Activated naive CD8-positive, alpha-beta T cell treated with anti-CD3 and anti-CD28 coated beads, Interleukin-2, amount 10 ng/mL, durations not matched to agents 7 days and 5 days (primary cell): ENCODE measurements at places on chromosomes 16 and 17.

DNA sequence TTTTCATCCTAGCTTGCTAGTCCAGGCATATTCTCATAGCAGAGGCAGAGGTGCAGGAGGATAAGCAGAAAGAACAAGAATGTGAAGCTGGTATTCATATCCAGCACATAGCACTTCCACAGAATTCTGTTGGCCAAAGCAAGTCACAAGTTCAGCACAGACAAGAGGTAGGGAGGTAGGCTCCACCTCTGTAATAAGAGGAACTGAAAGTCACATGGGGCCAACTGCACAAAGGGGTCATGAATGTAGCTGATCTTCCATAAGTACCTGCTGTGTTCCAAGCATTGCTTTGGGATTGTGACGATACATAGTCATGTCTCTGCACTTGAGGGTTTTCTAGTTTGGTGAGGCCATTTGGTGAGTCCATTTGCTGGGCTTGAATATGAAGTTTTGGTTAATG, 110.8 kb upstream of the MPHOSPH6 start:
- no peak for DNase-seq

DNA sequence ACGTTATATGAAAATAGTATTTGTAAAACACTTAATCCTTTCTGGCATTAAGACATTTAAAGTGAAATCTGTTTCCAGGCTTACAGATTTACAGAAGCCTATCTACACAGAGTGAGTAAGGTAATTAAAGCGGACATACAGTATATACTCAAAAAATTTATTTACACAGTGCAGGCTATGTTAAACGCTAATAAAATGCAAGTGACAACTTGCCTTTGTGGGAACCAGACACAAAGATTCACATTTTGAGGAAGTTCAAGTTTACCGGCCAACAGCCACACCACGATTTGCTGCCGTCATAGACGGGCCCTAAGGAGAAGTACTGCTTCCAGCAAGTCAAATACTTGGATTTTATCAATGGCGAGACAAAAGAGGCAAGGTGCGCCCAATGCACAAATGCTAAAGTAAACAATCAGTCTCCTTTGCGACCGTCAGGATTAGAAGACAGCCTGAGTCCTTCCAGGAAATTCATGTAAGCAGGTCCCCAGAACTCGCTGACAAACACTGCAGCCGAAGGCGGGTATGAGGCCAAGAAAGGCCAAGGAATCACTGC, 801 bp downstream of the VPS35 start:
- no peak for DNase-seq

- no peak for DNase-seq
These were observed 6.7 kb upstream of the SEZ6 start for GRCh38 chr17:29012535-29012934.

- DNase-seq: no peak
These were observed 51.8 kb downstream of the ELAC2 start for GRCh38 chr17:12965988-12966387.

DNA sequence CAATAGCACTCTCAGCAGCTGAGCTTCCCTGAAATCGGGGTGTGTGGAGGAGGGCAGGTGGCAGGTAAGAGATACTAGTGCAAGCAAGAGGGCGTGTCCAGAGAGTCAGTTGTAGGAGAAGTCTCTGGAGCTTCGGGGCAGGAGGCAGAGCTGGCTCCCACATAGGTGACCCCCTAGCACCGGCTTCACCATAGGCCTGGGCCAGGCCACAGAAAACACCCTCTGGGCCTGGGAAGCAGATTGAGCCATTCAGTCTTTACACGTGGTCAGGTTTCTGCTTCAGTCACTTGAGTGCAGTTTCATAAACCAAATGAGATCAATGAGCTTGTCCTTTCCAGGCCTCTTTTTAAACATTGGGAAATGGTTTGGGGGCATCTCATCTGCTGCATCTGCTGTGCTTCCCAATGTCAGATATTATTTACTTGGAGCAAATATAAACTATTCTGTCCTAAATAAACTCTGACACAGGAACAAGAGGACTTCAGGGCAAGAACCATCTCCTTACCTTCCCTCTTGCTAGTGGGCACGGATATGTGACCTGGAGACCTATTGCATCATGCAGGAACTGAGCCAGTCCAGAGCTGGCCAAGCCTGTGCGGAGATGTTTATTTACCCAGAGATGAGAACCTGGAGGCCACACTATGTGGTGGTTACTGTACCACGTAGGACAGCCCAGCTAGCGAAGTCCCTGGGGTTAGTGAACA, 16.1 kb downstream of the CCR7 start:
- peak; percentile 36 for DNase-seq

DNA sequence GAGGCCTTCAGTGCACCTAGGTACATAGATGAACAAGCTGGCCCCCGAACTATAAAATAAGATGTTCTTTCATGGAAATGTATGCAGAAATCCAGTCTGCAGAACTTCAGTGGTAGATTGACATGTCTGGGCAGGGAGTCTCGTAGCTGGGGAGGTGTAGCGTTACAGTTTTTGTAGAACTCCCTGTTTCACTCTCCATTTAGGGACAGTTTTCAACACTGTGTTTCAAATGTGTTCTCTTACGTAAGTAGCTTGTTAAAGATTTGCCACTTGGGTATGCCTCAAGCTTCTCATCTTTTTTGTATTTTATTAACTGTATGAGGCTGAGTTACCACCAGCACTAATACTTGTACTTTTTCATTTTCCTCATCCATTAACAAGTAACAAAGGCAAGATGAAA, 46.6 kb downstream of the PLD6 start:
- DNase-seq: no peak

GRCh38 chr16:85625053-85625452, 11.9 kb downstream of the GSE1 start:
- DNase-seq: no peak

DNA sequence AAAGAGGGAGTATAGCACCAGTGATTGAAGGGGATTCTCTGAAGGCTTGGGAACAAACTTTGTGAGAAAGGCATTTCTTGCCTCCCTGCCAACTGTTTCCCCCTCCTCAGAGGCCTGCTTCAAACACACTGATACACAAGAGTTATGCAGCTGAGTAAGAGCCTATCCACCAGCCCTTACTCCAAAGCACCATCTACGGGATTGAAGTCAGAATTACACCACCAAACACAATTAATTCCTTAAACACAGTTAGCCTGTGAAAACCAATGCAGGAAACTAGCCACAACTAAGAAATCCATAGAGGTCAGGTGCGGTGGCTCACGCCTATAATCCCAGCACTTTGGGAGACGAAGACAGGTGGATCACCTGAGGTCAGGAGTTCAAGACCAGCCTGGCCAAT, 138.3 kb downstream of the SHCBP1 start:
- DNase-seq: no peak

GRCh38 chr16:11306997-11307638, 26.0 kb upstream of the PRM1 start:
- DNase-seq: no peak

DNA sequence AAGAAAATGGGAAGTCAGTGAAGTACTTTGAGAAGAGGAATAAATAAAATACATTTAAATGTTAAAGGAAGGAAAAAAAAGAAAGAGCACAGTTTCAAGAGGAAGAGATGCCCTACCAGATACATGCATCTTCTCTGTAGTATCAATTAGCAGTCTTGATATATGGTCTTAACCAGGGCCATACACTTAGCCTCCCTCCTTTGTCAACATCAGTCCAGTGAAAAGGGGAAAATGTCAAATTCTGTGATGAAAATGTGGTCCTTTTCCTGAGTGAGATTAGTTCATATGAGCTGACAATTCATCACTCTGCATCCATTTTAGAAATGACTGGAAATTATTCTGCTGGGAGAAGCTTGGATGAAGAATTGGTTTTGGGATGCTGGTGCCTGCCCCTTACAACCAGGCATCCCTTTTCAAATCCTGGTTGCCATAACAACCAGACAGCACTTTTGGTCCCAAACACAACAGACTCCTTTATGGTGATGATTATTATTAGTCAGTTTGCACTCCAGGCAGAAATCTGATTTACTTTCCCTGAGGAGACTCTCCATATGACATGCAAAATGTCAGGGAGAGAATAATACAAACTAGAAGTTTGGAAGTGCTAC, 933.6 kb upstream of the CDH8 start:
- DNase-seq: no peak

DNA sequence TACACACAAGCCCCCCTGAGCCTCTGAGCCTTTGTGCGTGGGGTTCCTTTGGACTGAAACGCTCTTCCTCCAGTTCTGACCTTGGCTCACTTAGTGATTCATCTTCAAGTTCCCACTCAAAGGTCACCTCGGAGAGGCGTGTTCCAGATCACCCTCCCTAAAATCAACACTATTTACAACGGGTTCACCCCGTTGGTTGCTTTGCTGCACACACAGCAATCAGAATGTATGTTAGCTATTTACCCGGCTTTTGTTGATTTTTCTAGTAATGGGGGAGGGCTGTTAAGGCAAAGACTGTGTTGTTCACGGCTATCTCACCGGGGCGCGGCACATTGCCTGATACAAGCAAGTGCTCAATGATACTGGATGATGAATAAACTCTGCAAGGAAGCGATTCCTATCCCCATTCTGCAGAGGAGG, 977 bp downstream of the NAGPA start:
- DNase-seq: no peak

GRCh38 chr16:60285794-60286193, 1551.7 kb upstream of the GOT2 start:
- no peak for DNase-seq

DNA sequence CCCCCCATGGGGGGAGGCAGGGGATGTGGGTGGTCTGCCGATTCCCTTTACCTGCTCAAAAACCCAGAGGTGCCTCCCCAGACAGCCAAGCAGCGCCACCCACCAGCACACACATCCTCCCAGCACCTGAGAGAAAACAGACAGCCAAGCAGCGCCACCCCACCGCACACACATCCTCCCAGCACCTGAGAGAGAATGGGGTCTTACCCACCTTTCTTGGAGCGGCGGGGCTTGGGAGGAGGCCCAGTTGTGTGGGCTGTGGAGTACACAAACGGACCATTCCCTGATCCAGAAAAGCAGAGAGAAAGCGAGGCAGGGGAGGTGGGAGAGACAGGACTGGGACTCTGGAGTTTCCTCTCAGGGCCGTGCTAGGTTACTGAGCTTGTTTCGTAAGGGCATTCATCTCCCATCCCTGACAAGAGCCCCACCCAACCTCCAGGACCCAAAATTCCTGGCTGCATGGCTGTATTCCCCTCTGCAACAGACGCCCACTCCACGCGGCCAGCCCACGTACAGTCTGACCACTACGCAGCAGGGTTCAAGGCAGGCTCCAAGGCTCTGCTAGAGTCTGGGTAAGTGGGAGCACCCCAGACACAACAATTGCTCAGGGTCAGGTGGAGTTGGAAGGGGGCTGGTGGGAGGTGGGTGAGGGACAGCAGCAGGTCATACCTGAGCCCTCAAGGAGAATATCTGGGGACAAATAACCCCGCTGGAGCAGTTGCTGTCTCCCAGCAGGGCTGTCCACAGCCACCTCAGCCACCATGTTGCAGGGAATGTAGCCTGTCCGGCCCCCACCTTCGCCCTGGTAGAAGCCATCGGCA, 22.3 kb downstream of the TSPOAP1 start:
- DNase-seq: no peak

GRCh38 chr17:8753976-8754440, 4.3 kb downstream of the SPDYE4 start:
- no peak for DNase-seq

- DNase-seq: no peak
These were observed 67.1 kb downstream of the CLEC18A start for GRCh38 chr16:70018254-70018653.

DNA sequence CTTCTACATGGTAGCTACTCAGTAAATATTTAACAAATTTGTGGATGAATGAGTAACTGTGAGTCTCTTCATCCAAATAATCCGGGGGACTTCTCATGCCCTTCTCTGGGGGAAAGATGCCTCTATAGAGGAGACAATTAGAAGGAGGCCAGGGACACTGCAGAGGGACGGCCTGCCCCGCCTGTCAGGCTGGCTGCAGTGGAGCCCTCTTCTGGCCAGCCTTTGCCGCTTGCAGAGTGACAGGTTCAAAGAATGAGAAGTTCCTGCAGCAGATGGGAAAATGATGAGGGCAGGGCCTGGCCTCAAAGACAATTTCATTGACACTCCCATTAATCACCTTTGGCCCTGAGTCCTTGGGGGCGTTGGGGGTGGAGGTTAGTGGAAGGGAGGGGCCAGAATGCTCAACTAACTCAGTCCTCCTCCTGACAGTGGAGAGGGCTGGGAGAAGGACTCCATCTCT, 339.0 kb downstream of the MAF start:
- no peak for DNase-seq

DNA sequence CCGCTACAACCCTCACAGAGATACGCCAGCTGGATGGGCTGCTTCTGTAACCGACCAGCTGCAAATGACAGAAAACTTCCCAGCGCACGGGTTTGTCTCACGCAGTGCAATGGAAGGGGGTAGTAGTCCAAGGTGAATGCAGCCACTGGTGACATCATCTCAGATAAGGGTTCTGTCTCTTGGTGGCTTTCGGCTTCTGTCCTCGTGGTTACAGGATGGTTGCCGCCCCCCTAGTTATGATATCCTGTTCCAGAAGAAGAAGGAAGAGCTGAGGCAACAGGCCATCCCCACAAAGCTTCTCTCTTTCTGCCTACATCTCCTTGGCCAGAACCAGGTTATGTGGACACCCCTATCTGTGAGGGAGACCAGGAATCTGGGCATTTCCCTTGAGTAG, 40.3 kb upstream of the BAHCC1 start:
- no peak for DNase-seq

DNA sequence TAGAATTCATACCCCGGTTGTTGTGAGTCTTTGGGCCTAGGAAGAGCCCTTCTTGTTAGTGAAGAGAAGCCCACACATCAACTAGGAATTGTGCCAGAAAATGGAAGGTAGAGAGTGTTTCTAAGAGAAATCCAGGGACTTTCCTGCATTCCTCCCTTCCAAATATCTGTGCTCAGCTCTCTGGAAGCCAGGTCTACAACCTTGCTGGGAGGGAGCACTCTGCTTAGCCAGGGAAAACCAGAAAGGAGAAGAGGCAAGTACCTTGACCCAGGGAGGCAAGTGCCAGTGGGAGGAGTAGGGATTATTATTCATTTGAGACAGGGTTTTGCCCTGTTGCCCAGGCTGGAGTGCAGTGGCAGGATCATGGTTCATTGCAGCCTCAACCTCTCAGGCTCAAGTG, 48.4 kb upstream of the TAC4 start:
- no peak for DNase-seq

GRCh38 chr16:81711657-81712319, 67.3 kb upstream of the PLCG2 start:
- DNase-seq: peak; percentile 30
